ENCODE measurements at places on chromosomes 2 and 18.

GRCh38 chr18:78021196-78021595, 771.5 kb downstream of the GALR1 start:
- DNase-seq: peak; percentile 11

DNA sequence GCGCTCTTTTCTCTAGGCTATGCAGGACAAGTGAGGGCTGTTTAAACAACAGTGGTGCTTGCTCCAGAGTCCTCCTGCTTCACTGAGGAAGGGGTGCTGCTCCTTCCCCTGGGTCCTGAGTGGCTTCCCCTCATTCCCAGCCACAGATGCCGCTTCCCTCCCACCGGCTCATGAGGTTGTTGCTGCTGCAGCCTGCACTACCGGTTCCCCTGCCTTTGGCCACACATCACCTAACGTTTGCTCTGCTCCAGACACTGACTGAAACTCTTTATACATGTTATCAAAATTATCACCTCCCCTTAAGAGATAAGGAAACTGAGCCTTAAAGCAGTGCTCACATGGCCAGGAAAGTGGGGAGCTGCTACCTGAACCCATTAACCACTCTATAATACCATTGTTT, 130.8 kb upstream of the LGALSL start:
- no peak for DNase-seq

DNA sequence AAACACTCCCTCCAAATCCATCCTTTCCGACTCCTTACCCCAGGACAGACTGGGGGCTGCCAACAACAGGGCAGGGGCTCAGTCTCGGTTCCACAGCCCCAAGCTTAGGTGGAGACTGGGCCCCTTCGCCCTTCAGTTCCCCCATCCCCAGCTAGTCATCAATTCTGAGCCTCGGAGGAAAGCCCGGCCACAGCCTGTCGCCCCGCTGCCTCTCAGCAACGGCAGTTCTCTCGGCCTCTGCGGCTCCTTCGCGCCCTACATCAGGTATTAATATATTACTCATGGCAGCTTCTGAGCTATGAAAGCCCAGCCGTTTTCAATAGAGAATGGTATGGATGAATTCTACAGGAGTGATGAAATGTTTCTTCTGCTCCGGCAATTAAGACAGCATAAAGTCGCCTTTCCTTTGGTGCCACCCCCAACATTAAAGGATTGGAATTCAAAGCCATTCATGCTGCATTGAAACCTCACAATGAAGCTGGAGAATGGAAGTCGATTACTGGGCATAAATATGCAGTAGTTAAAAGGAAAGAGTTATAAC, 2.8 kb downstream of the HDAC4 start:
- DNase-seq: no peak

- DNase-seq: no peak
Measured at GRCh38 chr18:76459687-76460350, 35.2 kb downstream of the ZNF516 start.

- DNase-seq: no peak
Measured at GRCh38 chr2:1978706-1979105, 234.4 kb upstream of the PXDN start.

- no peak for DNase-seq
Measured at GRCh38 chr2:237359894-237360780, 53.8 kb downstream of the COL6A3 start.

DNA sequence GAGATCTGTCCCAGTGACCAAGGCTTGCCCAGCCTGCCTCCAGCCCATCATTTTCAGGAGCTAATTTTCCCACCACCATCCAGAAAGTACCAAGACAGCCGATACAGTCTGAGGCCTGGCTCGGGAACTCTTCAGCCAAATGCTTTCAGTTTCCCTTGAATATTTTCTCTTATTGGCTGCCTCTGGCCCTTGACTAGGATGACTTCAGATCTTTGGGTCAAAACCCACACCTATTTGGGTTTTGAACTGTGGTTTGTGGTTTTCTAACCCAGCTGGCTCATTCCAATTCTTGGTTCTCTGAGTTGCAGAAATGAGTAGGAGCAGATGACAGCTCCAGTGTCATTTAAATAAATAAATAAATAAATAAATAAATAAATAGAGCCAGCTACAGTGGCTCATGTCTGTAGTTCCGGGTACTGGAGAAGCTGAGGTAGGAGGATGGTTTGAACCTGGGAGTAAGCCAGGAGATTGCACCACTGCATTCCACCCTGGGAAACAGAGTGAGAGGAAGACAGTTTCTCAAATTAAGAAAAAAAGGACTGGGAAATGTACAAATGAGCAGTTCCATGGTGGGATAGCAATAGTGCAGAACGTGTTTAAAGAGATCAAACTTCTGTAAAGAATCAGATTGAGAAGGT, 465.0 kb upstream of the SOX11 start:
- no peak for DNase-seq

DNA sequence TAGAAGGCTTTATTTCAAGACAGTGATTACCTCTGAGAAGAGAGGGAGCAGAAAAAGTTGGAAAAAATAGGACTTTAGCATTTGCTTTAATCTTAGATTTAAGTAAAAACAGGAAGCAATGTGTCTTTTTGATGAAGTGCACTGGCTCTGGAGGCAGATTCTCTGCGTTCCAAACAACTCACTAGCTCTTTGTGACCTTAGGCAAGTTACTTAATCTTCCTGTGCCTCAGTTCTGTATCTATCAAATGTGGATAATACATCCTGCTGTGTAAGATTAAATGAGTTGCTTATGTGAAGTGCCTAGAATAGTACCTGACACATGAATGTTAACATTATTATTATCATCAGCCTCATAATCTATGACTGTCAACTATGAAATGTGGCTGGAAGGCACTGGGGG, 42.3 kb downstream of the RPRD1A start:
- DNase-seq: peak; percentile 10

GRCh38 chr2:129504646-129505045, 474.8 kb upstream of the RAB6C start:
- no peak for DNase-seq

DNA sequence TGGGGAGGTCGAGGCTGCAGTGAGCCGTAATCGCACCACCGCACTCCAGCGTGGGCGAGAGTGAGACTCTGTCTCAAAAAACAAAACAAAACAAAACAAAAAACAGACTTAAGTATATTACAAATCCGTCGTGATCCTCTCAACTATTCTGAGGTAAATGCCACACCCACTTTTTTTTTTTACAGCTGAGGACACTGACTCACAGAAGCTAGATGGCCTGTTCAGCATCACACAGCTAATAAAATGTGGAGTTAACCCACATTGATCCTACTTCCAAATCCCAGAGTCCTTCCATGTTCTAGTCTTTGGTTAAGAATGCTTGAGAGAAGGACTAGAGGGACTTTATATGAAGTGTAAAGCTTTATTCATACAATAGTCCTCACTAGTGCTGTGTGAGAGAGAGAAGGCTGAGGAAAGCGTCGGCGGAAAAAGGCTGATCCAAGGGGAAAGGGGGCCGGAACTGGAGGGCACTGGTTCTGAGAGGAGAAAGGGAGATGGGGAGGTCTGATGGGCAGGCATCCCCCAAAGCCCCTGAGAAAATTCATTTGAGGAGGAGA, 627 bp downstream of the RNF25 start:
- DNase-seq: no peak

DNA sequence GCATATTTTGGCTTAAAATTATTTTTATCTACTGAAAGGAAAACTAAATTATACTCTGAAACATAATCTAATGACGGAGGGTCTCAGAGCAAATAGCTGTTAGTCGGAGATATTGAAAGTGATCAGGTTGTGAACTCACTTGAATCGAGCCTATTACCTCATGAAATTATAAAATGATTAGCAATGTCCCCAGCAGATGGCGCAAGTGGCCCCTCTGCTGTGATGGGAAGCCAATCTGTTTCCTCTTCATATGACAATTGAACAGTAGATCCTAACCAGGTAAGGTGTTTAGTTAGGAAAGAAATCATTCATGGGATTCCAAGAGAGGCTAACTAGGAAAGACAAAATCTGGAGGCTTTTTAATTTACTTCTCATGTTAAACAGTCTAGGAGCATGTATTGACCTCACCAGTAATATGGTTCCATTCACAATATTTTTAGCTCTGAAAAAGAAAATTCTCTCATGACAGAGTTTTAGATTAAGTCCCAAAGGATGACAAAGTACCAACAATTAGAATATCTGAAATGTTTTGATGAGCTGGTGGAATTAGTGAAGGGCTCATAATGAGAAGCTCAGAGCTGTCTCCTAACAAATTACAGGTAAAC, 29.9 kb upstream of the MPPE1 start:
- peak; percentile 60 for DNase-seq

- DNase-seq: no peak
Measured at GRCh38 chr2:26184121-26184520, 11.2 kb downstream of the GAREM2 start.

DNA sequence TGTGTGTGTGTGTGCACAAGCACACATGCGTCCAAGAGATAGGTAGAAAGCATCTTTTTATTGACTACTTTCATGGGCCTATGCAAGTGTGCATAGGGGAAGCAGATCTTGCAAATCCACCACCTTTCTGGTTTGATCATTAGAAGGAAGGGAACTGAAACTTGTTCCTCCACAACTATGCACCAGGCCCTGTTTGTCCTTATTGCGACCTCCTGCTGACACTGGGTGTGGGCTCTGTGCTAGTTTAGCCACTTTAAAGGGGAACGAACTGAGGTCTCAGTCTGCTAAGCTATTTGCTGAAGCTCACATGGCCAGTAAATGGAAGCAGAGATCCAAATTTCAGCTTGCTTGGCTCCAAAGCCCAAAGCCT, 32.1 kb upstream of the INSIG2 start:
- no peak for DNase-seq

DNA sequence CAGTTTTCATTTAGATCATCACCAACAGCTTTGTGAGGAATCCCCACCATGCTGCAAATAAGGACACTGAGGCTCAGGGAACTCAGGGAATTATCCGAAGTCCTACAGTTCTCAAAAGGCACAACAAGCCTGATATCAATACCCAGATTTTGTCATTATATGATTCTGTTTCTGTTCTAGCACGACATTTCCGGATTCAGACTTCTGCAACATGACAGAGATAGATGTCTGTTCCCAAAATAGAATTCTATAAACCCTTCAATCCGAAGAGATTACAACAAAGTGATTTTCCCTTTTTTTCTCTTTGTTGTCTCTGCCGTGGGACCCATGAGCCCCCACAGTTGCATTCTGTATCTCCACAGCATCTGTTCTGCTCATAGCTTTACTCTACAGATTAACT, 72.0 kb downstream of the DOCK10 start:
- DNase-seq: no peak

DNA sequence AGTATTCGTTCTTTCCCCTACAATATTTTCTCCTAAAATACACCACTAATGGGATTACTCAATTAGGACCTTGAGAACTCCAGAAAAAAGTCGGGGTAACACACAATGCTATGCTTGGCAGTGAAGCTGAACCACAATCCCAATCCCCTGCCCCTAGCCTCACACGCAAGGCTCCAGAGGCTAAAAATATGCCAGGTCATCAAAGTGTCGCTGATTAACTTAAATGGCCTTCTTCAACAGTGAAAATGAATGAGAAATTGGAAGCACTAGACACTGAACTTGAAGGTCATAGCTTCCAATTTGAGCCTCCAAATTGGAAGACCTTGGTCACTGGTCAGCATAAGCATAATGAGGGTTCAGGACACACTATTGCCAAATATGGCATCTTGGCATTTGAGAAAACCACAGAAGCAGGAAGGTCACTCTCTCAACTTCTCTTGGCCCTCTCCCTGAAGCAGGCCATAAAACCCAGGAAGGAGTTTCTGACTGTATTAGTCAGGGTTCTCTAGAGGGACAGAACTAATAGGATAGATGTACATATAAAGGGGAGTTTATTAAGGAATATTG, 86.0 kb upstream of the SATB2 start:
- no peak for DNase-seq

GRCh38 chr2:174703430-174703829, 60.8 kb downstream of the CHRNA1 start:
- DNase-seq: no peak

DNA sequence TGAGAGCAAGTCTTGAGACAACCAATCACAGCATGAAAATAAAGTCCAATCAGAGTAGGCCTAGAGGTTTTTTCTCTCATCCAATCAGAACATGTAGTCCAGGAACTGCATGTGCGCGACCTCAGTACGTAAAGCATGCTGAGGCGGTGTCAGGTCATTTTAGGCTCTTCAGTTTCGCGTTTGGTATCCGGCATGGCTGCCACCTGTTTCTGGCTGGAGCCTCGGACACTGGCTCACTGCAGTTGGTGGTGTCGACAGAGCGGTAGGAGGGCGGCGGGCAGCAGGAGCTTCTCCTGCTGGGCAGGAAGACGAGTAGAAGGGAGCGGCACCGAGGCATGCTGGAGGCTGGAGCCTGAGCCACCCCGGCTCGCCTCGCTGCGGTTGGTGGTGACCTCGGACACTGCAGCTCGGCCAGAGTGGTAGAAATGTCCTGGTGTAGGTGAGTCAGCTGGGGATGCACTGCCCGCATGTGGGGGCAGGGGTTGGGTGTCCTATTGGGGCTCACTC, 15.8 kb downstream of the CCDC74A start:
- DNase-seq: no peak

DNA sequence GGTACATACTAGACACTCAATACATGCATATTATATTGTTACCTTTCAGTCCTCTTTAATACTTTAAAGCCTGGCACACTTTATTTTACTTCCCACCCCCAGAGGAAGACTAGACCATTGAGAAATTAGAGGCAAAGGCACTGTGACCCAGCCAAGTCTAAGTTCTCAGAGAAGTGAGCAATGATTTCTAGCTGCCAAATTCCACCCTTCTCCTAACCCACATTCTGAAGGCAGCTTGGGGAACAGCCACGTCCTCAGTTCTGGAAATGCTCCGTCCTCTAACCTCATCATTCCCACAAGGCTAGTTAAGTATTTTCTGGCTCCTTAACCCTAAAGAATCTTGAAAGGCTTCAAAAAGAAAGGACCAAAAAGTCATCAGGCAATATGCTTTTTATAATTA, 86.6 kb downstream of the COL5A2 start:
- DNase-seq: no peak

- DNase-seq: no peak
Measured at GRCh38 chr18:76422838-76423237, 72.2 kb downstream of the ZNF516 start.

DNA sequence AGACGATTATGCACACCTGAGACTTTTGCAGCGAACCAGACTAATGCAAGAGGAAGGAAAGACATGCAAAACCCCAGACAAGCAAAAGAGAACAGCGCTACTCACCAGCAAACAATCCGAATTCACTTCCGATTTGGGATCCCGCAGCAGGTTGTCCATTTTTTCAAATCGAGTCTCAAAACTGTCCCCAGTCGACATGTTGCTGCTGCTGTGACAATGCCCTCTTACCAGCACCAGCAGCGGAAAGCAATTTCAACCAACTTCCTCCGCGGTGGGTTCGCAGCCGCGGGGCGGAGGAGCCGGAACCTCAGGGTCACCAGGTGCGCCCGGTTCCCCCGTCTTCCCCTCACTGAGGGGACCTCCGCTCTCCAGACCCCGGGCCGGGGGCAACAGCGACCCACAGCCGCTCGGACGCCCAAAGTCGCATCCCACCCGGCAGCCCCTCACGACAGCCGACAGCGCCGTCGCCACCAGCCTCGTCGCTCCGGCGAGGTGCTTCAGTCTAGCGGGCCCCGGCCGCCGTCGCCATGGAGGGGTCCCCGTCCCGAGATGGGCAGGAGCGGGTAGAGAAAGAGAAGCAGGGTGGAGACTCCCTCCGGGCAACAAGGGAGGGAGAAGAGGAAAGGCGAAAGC, 784 bp downstream of the ROCK1 start:
- peak; percentile 33 for DNase-seq

All from left kidney (tissue), 8 donors.